ENCODE measurements at places on chromosomes 16 and 17. TPM values are rescaled to one million over a fixed set of nuclear protein-coding genes. Genes with fewer than 3 reads are reported as not detected.

DNA sequence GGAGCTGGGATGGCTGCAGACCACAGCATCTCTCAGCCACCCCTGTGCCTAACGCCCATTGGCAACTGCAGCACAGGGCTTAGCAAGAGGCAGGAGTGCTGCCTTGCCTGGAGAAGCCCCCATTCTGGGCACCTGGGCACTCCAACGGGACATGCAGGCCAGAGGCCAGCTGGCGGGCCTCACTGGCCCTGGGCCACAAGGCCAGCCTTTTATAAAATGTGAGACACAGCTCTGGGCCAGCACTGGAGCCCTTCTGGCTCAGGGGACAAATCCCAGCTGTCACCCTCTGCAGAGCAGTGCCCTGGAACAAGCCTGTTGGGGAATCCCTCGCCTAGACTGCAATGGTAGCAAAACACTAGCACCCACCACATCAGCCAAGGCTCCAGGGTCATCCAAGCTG is 171.8 kb downstream of the WSCD1 start:
- no peak overlapping the region for H3K27ac ChIP-seq
- no peaks in the 10 kb centered on the region for H3K27me3 ChIP-seq
- DNase-seq = no peak
- H3K36me3 ChIP-seq = no peaks in the 10 kb centered on the region
- H3K4me1 ChIP-seq = no peaks in the 10 kb centered on the region

DNA sequence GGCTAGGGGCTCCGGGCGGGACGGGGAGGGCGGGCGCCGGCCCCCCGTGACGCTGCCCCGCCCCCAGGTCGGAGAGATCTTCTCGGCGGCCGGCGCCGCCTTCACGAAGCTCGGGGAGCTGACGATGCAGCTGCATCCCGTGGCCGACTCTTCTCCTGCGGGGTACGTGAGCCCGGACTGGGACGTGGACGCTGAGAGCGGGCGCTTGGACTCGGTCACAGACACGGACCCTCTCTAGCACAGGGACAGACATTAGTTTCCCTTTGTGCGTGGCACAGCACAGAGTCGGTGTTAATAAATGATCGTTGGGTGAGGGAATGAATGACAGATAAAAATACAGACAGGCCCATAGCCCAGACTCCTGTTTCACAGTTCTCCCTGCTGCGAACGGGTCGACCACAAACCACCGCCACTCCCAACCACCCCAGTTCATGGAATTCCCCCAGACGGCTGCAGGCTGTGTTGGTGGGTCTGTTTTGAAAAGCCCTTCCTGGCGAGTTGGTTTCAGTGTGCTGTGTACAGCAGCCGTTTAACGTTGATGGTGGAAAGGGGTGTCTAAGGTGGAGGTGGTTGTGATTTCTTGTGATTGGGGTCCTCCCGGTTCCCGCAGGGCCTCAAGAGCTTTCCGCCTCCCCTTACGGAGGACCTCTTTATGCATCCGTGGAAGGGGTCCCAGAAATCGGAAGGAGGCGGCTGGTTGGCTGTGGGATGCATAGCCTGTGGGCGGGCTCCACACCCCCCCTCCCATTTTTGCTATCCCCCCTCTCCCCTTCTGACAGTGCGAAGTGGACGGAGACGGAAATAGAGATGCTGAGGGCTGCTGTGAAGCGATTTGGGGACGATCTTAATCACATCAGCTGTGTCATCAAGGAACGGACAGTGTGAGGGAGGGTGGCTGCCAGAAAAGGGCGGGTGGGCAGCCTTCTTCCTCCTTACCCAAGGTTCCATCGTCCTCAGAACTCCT is 2.9 kb downstream of the RNASEK start:
- H3K27me3 ChIP-seq = no peaks in the 10 kb centered on the region
- peak overlapping the region; percentile 91 for H3K4me3 ChIP-seq
- no peaks in the 10 kb centered on the region for H3K36me3 ChIP-seq
- DNase-seq = peak; percentile 89

The LRRC75A gene
- 2.6 TPM for total RNA-seq

The NDEL1 gene
- 50.6 TPM for total RNA-seq

DNA sequence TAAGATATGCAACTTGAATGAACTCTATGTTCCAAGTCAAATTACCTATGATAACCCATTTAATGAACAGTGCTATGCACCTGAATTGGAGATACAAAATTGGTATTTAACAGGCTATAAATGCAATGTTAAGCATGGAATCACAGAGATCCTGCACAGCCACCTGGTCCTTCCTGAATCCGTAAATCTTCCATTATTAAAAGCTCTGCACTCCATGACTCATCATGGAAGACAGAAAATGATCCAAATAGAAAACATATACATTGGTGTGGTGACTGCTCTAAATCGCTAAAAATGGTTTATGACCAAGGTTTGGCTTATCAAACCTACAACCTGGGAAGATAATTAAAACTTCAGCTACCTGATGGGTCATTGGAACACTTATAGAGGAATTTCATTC is 45.3 kb downstream of the GLG1 start:
- no peak for DNase-seq
- H3K36me3 ChIP-seq = peaks cover 3% of the 10 kb centered on the region
- peaks cover 67% of the 10 kb centered on the region for H3K4me1 ChIP-seq
- H3K27ac ChIP-seq = no peak overlapping the region

The NPIPB12 gene
- total RNA-seq = 52.1 TPM

DNA sequence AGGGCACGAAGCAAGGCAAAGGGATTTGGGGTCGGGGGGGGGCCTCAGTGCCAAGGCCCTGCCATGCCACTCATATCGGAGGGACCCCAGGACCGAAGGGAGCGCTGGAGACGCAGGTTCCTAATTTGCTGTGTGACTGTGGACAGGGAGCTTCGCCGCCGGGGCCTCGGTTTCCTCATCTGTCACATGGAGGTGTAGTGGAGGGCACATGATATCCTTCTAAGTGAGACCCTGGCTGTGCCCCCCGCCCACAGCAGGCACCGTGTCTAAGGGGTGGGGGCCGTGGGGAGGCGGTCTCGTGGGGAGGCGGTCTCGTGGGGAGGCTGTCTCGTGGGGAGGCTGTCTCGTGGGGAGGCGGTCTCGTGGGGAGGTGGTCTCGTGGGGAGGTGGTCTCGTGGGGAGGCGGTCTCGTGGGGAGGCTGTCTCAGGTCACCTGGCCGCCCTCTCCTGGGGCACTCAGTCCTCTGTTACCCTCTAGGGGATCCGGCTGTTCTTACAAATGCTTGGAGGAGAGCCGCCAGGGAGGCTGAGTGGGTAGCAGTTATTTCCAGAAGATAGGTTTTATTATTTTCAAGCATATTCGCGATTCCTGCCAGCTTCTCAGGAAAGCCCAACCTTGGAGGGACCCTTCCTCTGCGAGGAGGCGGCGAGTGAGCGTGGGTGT is 205.0 kb downstream of the NTN1 start:
- no peak for DNase-seq
- no peak overlapping the region for H3K4me3 ChIP-seq
- peaks cover 8% of the 10 kb centered on the region for H3K4me1 ChIP-seq
- no peaks in the 10 kb centered on the region for H3K36me3 ChIP-seq
- no peak overlapping the region for H3K27ac ChIP-seq
- no peaks in the 10 kb centered on the region for H3K27me3 ChIP-seq

Measured in CD8-positive, alpha-beta memory T cell (primary cell).